ENCODE measurements at places on chromosomes 4 and X.

GRCh38 chr4:172985552-172985951 lies 183.1 kb upstream of the GALNT7 start:
- DNase-seq: peak; percentile 34

GRCh38 chrX:15645266-15645665 lies 19.3 kb downstream of the CLTRN start:
- DNase-seq: no peak

GRCh38 chrX:6849716-6850414 lies 297.6 kb upstream of the STS start:
- no peak for DNase-seq

- no peak for DNase-seq
Observed at GRCh38 chrX:47634871-47635575, 5.3 kb upstream of the CFP start.

GRCh38 chr4:7251321-7251720 lies 59.0 kb downstream of the SORCS2 start:
- DNase-seq: no peak

DNA sequence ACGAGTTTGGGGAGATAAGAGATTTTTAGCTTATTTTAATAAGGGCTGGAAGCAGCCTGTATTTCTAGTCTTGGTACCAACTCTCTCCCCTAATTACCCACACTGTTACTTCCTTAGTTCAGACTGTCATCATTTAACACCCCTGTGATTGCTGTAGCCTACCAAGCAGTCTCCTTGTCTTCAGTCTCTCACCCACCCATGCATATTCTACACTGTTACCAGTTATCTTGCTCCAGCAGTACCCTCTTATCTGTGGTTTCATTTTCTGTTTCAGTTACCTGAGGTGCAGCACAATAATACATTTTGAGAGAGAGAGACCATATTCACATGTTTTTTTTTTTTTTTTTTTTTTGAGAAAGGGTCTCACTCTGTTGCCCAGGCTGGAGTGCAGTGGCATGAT lies 80.2 kb downstream of the DIAPH2 start:
- DNase-seq: no peak

DNA sequence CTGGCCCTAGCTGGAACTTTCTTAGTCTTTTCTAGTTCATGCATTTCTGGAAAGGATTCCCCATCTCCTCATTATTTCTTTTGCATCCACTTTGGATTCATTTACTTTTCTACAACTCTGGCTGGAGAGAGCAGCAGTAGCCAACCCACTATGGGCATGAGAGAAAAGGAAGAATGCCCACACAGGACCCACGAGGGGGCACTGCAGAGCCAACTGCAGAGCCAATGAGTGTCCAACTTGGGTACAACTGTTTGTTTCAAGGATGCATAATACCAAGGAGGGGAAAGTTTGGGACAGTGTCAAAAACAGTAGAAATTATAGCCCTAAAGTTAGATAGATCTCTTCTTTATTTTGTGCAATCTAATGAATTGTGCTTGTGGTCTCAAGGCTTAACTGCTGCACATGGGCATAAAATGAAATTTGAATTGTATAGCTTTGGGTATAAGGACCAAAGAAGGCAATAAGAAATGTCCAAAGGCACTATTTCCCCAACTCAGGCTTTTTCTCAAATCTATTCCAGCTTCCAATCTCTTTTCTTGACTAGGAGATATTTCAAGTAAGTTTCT lies 230.6 kb downstream of the NSUN7 start:
- DNase-seq: no peak

DNA sequence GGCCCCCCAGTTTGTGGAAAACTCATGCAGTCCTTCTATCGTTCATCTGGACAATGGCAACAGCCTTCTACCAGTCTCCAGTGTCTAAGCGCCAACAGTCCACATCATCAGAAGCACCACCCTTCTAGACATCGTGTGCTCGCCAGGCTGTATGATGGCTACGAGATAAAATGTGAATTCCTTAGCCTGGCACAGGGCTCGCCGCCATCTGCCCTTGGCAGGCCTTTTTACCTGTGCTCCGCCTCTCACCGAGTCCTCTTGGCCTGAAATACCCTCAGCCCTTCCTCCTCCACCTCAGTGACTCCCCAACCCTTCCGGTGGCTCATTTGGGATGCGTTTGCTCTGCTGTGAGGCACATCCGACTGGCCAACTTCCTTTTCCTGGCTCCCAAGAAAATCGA lies 15.9 kb upstream of the STS start:
- DNase-seq: no peak

- no peak for DNase-seq
Observed at GRCh38 chrX:133005616-133006015, 47.2 kb upstream of the HS6ST2 start.

DNA sequence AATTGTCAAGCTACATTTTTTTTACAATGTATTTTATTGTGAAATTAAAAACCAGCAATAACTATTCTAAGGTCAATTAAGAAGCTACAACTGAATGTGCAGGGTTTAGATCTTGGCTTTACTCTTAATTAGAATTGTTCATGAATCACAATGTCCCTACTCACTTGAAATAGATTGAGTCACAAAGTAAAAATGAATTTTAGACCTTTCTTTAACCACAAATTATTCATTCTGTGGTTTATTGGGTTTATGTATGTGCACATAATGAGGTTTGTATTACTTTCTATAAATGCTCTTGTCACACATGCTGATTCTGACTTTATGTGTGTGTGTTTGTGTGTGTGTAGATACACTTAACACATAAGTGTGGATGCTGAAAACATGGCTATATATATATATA lies 647.0 kb upstream of the AADAT start:
- no peak for DNase-seq

GRCh38 chr4:63049726-63050125 lies 1359.5 kb downstream of the TECRL start:
- DNase-seq: no peak

Measured in cardiac fibroblast (primary cell).